ENCODE measurements at places on chromosomes 7 and 10.

DNA sequence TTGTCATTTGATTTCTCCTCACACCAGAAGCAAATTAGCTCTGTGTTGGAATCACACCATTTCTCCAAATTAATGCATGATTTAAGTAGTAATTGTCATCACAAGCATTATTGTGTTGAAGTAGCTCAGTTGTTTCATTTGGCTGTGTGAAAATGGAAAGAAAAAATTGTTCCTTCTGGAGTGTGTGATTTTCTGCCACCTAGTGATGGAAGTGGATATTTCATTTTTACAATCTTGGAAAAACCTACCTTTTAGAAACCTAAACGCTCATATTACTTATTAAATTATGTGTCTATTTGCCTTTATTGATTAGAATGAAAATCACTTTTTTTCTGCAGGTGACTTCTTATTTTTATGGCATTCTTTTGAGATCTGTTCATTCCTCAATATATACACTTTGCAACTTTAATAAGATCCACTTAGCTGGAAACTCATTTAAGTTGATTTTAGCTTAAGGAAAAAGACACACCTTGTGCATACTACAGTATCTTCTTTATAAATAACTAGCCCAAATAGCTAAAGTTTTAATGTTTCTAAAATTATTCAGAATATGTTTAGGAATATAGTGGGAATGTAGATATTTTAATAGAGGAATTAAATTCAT, 50.0 kb downstream of the SRI start:
- DNase-seq = peak; percentile 1

DNA sequence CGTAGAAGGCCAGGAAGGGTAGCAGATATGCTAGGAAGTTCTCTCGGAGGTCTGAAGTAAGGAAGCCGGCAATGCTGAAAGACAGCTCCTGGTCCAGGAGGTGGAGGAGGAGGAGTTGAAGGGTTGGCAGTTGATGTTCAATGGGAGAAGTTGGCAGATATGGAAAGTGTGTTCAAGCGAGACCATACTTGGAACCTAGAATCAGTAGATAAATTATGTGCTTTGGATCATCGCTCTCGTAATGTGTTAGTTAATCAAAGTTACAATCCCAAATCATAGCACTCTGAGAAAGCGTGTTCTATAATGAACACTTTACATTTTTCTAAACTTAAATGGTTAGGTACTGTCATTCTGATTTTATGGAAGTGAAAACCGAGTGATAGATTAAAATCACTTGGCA, 152.9 kb downstream of the CELF2 start:
- no peak for DNase-seq

DNA sequence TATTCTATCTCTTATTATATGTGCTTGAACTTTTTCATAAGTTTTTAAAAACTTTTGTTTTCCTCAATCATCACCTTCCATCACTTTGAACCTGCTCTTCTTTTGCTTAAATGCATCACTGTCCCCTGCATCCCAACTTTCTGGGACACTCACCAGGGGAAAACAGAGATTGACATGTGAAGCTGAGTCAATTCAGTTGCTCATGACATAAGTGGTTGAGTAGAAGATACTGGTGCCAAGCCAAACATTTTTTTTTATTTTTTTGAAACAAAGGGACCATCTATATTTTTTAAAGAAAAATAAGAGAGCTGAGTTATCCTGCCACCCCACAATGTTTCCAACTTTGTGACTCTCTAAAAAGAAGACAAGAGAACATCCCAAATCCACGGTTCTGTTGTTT, 61.8 kb upstream of the AHR start:
- no peak for DNase-seq

GRCh38 chr7:15158141-15158810, 255.7 kb upstream of the DGKB start:
- no peak for DNase-seq

DNA sequence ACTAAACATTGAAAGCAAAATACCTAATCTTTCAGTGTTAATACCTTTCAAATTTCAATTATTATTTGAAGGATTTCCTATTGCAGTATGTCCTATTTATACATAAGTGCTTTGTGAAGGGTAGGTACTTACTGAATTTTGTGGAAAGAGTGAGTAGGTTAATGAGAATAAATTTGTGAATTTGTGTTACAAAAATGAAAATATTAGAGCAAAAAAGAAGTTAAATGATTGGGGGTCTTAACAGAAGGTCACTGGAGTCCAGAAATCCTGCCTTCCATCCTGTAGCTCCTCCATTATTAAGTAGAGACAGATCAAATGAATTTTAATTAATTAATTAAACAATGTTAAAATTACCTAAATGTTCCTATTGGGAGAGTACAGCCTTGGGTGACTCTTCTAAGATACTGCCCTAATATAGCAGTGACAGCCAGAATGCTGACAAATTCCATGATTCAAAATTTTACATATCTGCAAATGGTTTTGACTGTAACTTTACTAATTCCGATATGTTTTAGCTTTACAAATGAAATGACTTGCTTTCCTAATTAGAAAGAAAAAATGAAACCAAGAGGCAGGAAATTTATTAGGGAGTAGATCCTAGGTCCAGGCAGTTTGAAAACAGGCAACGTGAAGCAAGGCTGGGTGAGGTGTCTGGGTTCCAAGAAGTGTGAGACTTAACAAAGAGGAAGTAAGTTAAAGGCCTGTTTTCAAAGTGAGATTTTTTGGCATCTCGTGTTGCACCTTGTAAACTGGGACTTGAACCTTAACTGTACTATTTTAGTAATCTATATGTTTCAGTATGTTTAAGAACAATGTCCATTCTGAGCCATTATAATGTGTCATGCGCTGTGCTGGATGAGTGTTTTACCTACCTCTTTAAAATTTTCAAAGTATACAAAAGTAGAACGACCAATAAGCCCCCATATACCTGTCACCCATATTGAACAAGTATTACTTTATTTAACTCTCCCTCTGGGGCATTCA, 1.5 kb downstream of the PIK3CG start:
- DNase-seq = no peak

- peak; percentile 19 for DNase-seq
Observed at GRCh38 chr7:151311294-151311864, 30.2 kb upstream of the NUB1 start.

DNA sequence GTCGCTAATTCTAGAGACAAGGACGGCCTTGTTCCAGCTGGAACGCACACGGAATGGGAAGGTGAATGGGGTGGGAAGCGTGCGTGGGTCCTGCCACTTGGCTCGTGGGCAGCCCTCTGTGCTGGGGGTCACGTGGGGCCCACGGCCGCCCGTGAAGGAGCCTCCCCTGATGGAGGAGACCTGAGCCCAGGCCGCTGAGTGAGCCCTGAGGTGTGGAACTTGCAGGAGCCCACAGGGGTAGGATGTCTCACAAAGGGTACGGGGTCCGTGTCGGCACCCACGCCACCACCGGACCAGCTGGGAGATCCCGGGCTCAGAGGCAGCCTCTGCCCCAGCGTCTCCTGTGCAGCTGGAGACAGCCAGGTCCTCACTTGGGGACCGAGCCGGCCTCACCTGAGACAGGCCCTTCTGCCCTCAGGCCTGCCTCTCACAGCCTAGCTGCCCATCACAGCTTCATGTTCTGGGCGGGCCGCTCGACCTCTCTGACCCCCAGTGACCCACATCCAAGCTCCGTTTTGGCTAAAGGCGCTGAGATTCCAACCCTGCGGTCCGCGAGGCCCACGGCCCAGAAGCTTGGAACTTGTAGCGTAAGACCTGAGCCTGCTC, 84.8 kb downstream of the FOXL3 start:
- no peak for DNase-seq

DNA sequence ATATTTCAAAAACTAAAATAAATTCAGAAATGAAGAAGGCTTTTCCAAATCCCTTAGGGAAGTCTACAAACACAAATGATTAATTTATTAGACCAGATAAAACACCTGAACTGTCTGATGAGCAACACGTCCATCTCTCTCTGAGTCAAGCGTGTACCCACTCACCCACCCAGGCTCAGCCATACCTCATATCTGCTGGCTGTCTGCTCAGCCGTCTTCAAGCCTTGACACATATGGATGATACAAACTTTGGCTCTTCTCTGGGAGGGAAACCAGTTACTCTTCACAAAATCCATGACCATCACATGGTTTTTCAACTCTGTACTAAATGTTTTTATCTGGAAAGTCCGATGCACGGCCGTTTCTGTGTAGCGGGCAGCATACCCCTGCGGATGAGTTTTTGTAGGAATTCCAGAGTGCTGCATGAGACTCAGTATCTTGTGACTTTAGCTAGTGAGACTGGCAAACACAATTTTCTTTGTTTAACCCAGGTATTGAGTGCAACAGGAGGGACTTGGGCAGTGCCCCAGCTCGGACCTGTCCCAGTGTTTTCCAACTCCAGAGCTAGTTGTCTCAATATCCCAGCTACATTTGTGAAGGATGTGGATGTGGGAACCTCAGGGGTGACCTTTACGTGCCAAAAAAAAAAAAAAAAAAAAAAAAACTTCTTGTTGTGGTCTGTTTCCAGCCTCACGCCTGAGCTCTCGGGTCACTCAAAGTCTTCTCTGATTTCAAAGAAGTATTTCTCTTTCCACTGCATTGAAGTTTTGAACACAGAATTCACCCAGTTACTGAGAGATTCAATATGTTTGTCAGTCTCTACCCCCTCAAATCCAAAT, at the start of gene C10orf90:
TSS of gene C10orf90 (minus strand) at position 638 of the 839 bp plus-strand sequence. CDS start at position 425, 213 bp downstream.
- no peak for DNase-seq

DNA sequence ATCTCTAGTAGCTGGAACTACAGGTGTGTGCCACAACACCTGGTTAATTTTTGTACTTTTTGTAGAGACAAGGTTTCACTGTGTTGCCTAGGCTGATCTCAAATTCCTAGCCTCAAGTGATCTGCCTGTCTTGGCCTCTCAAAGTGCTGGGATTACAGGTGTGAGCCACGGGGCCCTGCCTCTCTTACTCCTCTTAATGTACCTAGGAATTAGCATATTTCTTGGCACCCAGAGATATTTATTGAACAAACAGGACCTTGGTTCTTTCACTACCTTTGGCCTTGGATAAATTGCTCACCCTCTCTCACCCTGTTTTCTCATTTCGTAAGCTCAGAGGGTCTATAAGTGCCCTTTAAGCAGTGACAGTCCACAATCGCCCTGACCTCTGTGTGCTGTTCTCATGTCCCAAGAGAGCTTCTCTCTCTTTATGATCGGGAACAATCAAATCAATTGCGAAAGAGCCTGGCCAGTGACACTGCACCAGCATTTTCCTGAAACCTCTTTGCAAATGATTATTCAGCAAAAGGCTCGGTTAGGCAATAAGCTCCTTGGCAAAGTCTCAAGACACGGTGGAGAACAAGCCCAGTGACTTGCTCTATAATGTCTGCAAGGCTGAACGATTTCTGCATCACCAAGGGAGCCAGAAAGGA, 117.7 kb downstream of the APBB1IP start:
- no peak for DNase-seq

DNA sequence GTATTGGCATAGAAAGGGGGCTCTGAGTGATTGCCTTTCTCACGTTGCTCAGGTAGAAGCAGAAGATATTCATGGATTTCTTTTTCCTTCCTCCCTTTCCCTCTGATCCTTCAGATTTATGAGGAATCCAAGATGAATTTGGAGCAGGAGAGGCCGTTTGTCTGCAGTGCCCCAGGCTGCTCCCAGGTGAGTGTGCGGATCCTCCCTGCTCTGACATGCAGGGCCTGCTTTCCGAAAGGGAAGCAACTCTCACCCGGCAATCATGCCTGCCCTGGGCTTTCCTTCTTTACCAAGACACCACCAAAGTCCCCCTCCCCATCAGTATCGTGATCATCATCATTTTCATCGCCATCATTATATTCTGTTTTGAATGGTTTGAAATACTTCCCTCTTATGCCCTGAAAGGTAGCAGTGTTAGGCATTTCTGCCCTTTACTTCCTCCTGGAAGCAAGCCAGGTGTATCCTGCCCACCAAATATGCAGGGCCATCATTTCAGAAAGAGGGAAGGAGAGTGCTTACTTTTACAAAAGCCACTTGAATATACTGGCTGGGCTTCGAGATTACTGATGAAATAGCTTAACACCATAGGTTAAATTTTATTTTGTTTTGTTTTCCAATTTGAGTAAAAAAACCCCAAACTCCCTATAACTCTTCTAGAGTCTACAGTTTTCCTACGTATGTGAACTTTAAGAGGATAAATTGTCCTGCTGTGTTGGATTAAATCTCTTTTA, 75.9 kb downstream of the CREB5 start:
- DNase-seq = no peak

- DNase-seq = no peak
Observed at GRCh38 chr7:113628948-113629847, 289.6 kb downstream of the PPP1R3A start.

DNA sequence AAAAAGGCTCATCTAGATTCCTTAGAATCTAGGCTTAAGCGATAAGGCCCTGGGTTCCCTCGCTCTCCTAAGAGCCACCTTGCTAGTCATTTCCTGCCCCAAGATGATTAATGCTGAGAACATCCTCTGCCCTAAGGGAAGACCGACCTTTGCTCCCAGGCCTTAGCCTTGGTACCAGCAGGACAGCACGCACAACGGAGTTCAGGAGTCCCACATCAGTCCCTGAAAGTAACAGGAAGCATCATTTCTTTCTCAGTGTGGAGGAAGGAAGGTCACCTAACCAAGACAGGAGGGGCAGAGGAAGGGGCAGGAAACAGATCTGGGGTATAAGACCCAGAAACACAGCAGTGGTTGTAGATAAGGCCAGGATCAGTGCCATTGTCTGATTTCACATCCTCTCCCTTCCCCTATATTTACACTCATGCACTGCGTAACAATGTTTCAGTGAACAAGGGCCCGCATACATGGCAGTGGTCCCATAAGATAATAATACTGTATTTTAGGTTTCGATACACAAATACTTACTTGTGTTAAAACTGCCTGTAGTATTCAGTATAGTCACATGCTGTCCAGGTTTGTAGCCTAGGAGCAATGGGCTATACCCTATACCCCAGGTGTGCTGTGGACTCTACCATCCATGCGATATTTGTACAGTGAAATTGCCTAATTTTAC, 8.1 kb upstream of the FAM107B start:
- no peak for DNase-seq

- no peak for DNase-seq
Observed at GRCh38 chr10:33385686-33386085, 51.2 kb upstream of the NRP1 start.

GRCh38 chr7:151608031-151608551, 88.4 kb upstream of the RHEB start:
- DNase-seq = no peak

GRCh38 chr10:71237843-71238623, 25.7 kb downstream of the UNC5B start:
- DNase-seq = peak; percentile 20

DNA sequence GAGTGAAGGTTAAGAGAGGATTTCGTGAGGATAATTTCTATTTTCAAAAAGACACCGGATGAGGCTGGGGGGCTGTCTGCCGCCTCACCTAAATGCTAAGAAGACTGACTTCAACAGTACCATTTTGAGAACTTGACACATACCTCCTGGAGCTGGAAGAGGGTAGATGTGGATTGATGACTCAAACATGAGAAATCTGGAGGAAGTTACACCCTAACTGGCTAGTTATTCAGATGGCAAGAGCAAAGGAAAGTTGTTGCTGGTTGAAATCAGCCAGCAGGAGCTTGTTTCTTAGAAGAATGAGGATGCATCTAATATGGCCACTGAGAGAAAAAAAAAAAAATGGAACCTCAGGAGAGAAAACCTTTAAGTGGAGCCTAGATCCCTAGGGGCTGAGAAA, 76.2 kb upstream of the KIAA1217 start:
- no peak for DNase-seq
